ENCODE measurements at places on chromosomes 5 and 9.
A peak's percentile ranks its signal among the peaks of the same experiment; 100 is the strongest.

DNA sequence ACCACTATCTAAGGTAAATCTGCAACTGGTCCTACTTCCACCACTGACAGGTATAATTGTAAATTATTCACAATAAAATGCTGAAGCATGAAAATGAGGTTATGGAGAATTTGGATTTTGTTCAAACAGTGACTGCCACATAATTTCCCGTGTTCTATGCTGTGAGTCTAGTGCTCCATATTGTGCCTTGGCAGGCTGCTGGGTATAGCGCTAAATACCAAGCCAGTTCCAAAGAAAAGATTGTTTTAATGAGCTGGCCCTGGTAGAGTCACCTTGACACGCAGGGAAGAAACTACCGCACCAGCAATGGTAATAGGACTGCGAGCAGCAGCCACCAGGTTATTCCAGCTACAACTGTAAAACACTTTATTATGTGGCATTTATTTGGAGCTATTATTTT is 30.4 kb downstream of the PSMB7 start:
- DNase-seq: no peak

DNA sequence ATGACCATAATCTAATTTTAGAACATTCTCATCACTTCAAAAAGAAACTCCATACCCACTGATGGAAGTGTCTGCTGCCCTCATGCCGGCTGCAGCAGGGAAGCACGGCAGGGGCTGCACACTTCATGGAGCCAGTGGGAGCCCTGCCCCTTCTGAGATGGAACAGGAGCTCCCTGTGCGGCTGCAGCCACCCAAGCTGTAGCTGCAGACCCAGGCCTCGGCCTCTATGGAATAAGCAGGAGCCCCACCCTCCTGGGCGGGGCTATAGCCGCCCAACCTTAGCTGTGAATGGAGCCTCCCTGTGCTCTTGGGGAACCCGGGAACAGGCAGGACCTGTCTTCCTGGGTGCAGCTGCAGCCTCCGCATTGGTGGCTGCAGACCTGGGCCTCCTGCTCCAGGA is 128.5 kb downstream of the NUDT12 start:
- DNase-seq: no peak

DNA sequence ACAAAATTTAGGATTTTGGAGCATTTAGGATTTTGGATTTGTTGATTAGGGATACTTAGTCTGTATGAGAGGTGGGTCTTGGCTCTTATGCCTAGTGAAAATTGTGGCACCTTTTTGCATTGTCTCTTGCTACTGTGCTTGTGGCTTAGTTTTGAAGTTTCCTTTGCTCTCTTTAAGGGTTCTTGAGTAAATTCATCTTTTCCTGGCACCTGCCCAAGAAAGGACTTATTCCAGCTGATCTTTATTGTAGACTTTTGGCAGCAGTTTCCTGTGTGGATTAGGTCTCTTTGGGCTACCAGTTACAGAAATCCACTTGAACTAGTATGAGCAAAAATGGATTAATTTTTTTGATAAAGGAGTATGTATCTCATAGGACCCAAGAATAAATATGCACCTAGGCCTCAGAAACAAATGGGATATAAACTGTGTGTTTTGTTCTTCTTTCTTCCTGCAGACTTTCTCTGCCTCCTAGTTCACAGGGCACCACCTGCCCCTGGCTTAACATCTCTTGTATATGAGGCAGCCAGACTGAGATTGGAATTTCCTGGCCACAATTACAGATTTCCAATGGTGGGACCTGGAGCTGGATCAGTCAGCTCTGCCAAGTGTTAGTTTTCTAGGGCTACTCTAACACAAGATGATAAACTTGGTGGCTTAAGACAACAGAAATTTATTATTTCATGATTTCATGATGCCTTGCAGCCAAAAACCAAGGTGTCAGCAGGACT is 44.6 kb downstream of the FOCAD start:
- peak; percentile 34 for DNase-seq

GRCh38 chr9:110638381-110638954 is 30.1 kb upstream of the MUSK start:
- DNase-seq: peak; percentile 67

GRCh38 chr9:120236596-120236995 is 343.4 kb downstream of the CDK5RAP2 start:
- DNase-seq: no peak

- DNase-seq: no peak
These were observed 349.2 kb upstream of the KLF4 start for GRCh38 chr9:107838766-107839165.

DNA sequence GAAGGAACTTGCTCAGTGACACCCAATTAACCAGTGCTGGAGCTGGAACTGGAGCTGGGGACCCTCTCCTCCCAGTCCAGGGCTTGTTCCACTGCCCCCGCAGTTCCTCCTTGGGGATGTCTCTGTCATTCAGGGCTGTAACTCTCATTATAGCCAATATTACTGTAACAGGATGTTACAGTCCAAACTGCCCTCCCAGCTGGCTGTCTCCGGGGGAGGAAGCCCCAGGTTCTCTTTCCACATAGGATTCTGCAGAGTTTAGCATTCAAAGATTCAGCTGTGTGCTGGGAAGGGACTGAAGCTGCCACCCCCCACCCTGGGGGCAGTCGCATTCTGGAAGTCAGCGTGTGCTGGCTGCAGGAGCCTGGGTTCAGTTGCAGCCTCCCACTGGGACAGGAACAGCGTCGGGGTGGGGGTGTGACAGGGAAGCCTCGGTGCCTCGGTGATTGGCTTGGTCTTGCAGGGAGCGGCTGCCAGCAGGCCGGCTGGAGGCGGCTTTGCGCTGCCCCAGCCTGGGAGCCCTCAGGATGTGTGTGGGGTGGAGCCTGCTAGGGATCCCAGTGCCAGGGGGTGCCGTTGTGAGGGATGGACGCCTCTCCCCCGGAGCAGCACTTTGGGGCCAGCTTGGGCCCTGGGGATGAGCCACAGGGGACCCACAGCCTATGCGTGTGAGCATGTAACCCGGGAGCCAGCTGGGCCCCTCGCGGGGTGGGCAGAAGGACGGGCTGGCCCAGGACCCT is 101.1 kb downstream of the RGS3 start:
- peak; percentile 93 for DNase-seq

- no peak for DNase-seq
These were observed 18.8 kb upstream of the SLC6A3 start for GRCh38 chr5:1464096-1464446.

GRCh38 chr9:115063058-115063845 is 54.7 kb downstream of the TNC start:
- DNase-seq: peak; percentile 77

DNA sequence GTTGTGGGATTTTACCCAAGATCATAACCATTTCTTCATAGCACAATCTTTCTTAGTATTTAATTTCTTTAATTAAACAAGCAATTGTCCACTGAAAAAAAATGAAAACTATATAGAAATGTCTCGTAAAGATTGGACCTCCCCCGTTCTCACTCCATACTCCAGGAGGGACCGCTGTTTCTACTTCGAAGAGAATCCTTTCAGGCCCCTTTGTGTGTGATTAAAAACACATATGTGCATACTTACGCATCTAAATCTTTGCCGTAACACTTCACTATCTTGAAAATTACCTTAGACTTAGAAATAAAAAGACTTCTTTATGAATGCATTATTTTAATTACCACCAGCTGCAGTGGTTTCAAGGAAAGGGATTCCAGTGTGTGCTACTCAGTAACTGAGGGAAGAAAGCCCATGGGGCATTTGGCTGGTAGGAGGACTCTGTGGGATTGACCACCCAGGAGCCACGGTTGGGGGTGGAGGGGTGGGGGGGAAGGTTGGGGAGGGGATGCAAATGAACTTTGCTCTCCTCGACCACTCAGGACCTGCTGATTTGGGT is 209.1 kb downstream of the FAM114A2 start:
- peak; percentile 25 for DNase-seq

- peak; percentile 2 for DNase-seq
These were observed 303.5 kb downstream of the TRIM32 start for GRCh38 chr9:116990592-116990991.

GRCh38 chr5:78016863-78017529 is 240.9 kb upstream of the TBCA start:
- DNase-seq: no peak

DNA sequence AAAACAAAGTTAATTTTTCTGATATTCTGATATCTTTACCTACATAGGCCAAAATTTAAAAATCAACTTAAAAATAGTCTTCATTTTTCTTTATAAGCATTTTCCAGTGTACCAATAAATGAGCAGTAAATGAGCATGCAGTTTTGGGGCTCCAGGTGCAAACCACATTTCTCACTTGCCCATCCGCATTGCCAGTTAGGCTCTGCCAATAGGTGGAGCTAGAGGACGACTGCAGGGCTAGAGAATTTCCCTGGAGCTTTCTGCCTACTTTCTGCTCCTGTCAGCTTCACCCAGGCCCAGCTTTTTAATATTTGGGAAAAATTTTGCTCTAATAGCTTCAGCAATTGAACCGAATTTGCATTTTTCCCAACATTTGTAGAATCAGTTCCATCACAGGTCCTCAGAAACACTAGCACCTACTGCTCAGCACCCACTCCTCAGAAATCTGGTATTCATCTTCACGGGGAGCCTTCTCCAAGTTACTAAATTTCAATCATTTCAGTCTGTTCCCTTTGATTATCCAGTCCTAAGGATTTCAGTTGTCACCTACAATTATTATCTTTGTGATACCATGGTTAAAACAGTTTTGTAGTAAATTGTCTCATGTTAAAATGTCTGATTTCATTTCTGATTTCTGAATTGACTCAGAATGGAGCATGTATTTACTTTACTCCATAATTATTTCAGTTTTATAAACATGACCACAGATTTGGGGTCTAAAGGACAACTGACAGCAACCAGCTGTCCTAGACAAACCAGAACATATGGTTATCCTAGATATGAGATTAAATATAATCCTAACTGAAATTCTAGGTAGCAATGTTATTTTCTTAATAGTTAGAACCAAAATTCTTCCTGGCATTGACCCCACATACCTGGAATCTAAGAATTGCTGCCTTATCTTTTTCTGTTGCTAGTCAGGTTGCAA is 104.6 kb upstream of the FAM174A start:
- peak; percentile 67 for DNase-seq

DNA sequence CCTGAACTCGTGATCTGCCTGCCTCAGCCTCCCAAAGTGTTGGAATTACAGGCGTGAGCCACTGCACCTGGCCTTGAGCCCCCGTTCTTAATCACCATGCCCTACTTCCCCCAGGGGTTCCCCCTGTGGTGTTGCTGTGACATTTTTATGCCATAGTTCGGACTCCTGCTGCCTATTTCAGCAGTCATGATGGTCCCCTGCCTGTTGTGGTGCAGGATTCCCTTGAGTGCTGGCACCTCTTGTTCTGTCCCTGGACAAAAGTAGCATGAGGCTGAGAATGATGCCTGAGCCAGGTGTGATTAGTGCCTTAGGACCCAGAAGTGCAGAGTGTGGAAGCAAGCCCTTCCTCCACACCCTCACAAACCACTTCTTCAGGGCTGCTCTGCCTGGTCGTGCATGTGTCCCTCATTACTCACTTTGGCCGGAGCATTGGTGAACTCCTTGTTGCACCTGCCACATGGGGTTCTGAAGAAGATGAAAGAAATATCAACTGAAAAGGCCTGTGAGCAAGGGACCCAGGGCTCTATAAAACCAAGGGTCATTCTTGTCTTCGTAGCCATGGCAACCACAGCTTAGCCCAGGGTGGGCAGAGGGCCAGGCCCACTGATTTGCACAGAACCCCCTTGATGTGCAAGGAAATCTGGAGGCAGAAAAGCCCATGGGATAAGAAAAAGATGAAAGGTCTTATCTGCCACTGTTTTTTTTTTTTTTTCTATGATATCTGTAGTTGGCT is 228.0 kb downstream of the NTRK2 start:
- no peak for DNase-seq

GRCh38 chr5:12284604-12285003 is 380.4 kb upstream of the CTNND2 start:
- no peak for DNase-seq

DNA sequence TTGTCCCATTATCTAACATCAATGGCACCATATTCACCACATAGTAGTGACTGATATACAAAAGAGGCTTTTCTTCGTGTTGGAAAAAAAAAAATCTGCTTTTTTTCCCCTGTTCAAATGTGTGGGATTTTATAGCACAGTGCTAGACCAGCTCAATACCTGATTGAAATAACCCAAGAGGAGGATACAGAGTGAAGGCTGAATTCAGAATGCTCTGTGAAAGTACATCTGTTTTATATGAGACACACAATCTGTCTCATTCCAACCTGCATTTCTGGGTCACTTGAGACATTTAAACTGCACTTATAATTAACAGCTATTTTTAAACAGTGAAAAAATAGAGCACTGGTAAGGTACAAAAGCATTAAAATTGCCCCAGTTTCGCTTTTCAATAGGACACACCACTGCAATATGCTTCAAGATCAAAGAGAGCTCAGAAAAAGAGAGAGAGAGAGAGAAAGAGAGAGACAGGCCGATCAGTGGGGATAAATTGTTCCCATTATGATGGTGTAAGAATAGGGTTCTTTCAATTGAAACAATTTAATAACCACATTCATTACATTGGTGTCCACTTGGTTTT is 179.3 kb downstream of the NR2F1-AS1 start:
- no peak for DNase-seq

DNA sequence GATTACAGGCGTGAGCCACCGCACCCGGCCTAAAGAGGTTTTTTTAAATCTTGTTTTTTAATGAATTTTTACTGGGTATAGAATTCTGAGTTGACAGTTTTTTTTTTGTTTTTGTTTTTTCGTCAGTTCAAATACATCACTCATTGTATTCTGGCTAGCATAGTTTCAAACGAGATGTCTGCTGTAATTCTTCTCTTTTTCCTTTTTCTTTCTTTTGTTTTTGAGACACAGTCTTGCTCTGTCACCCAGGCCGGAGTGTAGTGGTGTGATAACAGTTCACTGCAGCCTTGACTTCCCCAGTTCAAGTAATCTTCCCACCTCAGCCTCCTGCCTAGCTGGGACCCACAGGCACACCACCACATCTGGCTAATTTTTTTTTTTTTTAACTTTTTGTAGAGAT is 2.2 kb upstream of the PRRT1B start:
- no peak for DNase-seq

Data from GM23248 (cell line).